ENCODE measurements at places on chromosomes 12 and 14. TPM values are rescaled to one million over a fixed set of nuclear protein-coding genes. Genes with fewer than 3 reads are reported as not detected.

- DNase-seq = peak; percentile 58
Measured at GRCh38 chr12:123119808-123120207, 31.1 kb downstream of the PITPNM2 start.

DNA sequence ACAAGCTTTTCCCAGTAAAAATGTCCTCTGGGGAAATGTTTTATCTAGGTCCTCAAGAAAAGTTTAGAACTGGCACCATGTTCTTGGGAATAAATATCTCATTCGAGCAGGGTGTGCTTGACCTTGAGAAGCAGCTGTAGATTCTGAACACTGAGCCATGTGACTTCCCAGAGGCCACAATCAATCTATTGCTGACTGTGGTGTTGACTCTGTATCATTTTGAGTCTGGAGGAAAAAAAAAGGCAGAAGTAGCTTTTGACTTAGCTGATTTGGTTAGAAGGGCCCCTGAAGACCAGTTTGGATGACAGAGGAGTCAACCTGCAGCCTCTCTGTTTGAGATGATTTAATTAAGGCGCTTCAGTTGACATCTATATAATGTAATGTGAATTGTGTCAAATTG lies 592.4 kb upstream of the SEL1L start:
- DNase-seq = no peak

DNA sequence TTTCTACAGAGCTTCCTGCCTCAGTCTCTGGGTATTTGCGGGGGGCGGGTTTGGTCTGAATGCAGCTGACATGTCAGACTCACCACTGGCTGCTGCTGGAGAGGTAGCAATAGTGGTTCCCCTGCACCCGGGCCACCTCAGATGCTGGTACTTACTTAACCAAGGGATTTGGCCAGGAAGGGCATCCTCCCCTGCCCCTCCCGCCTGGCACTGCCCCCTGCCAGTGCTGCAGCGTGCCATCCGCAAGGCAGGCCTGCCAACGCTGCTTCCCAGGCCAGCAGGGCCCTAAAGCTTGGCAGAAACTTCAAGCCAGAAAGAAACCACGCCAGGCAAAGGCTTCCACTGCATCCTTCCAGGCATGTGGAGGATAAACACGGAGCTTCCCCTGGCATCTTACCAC lies 22.1 kb downstream of the RAB35 start:
- no peak for DNase-seq

DNA sequence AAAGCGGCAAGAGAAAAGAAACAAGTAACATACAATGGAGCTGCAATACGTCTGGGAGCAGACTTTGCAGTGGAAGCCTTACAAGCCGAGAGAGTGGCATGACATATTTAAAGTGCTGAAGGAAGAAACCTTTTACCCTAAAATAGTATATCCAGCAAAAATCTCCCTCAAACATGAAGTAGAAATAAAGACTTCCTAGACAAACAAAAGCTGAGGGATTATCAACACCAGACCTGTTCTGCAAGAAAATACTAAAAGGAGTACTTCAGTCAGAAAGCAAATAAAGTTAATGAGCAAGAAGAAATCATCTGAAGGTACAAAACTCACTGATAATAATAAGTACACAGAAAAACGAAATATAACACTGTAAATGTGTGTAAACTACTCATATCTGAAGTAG lies 77.5 kb upstream of the ABCD2 start:
- no peak for DNase-seq

Gene KSR2
- total RNA-seq = not detected

Gene KRT6C
- not detected for total RNA-seq

- no peak for DNase-seq
Measured at GRCh38 chr12:27511031-27511722, 12.8 kb upstream of the PPFIBP1 start.

DNA sequence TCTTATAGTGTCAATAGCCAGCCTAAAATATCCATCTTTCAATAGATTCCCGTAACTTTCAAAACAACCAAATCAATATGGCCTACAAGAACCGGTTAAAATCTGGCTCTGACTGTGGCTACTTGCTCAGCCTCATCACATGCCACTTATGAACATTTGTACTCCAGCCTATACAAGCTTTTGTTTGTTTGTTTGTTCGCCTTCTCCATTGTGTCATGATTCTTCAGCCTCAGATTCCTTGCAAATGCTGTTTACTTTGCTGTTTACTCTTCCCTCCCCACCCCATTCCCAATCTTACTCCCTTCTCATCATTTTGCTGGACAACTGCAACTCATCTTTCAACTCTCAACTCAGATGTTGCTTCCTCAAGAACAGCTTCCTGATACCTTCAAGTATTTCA lies 161.2 kb downstream of the CAPZA3 start:
- DNase-seq = no peak

DNA sequence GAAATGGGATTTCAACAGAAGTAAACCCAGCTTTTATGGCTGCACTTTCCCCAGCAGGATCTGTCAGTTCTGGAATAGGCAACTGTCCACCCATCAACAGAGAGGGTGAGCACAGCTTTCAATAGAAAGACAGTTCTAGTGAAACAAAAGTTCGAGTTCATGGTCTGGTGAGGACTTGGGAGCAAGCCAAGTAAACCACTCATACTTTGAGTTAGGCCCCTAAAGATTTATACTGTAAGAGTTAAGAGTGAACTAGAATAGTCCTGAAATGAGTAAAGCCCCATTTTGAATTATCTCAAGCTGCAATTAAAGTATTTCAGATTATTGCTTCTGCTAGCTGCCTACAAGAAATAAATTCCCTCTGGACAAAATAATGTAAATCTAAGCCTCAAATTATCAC lies 82.6 kb downstream of the METTL25 start:
- DNase-seq = no peak

DNA sequence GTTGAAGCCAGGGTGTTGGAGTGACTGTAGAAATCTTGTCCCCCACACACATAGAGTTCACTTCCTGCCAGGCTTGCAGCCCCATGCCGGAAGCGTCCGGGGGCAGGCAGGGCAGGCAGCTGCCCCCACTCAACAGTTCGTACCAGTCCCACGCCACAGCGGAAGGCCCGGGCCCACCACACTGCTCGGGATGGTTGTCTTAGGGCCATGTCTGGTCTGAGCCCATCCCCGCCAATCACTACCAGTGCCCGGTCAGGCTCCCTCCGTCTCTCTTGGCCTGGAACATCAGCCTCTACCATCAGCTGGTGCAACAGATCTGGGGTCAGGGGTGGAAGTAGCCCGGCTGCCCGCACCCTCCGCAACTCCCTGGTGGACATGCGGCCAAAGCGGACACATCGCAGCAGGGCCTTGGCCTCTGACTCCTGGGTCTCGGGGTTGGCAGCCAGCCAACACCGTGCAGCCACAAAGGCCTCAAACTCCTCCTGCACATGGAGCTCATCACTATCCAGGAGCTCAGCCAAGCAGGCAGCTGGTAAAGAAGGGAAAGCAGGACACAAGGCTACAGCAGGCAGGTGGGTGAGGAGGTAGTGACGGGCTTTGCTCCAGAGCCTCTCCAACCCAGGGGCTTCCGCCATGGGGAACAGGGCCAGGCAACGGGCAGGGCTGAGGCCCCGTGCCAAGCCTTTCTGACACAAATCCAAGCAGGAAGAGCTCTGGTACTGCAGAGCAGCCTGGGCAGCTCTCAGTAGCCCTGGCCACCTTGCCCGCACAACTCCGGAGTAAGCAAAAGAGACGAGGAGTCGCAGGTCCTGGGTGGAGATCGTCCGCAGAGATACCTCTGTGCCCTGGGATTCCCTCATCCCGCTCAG lies 5.9 kb downstream of the KLHL33 start:
- peak; percentile 43 for DNase-seq

Gene RDH12
- total RNA-seq = not detected

- DNase-seq = no peak
Measured at GRCh38 chr14:96085369-96085768, 46.2 kb downstream of the C14orf132 start.

Gene CLMN
- total RNA-seq = 1.6 TPM
